ENCODE measurements at places on chromosomes 11 and 22. TPM values are rescaled to one million over a fixed set of nuclear protein-coding genes. Genes with fewer than 3 reads are reported as not detected.

The TCN1 gene
- not detected for total RNA-seq

The FAM111B gene
- total RNA-seq, result 8.6 TPM

- no peak overlapping the region for H3K4me3 ChIP-seq
- peaks cover 24% of the 10 kb centered on the region for H3K27me3 ChIP-seq
- H3K4me1 ChIP-seq, result peaks cover 15% of the 10 kb centered on the region
- DNase-seq, result no peak
- H3K27ac ChIP-seq, result no peak overlapping the region
Observed at GRCh38 chr11:408154-409007, 6.4 kb downstream of the SIGIRR start.

DNA sequence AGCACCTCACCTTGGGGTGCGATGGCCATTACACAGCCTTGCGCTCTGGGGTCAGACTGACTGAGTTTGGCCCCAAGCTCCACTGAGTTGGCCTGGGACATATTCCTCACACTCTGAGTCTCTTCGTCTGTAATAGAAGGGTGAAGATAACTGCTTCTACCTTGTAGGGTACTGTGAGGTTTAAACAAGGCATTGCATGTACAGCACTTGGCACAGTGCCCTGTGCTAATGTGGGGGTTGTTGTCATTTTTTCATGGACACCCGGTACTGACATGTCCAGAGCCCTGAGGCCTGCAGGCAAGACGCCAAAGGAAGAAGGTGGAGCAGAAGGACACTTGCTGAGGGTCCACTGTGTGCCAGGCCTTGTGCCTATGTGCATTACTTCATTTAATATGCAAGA, 50.7 kb downstream of the OTOG start:
- H3K4me1 ChIP-seq, result peaks cover 21% of the 10 kb centered on the region
- H3K27me3 ChIP-seq, result peaks cover 2% of the 10 kb centered on the region
- H3K36me3 ChIP-seq, result no peaks in the 10 kb centered on the region
- H3K4me3 ChIP-seq, result no peak overlapping the region
- H3K27ac ChIP-seq, result no peak overlapping the region

The P2RX3 gene
- total RNA-seq, result 1.5 TPM

The SCGB2A2 gene
- total RNA-seq, result not detected

Data from muscle of leg (tissue), 16 donors.